Gastroesophageal sphincter (tissue), 4 donors: ENCODE measurements at places on chromosomes 2 and 18.
A peak's percentile ranks its signal among the peaks of the same experiment; 100 is the strongest.

GRCh38 chr2:161111531-161111930 lies 48.7 kb upstream of the TANK start:
- ATAC-seq = no peak

GRCh38 chr18:55573386-55573785 lies 14.6 kb downstream of the TCF4 start:
- ATAC-seq = no peak

DNA sequence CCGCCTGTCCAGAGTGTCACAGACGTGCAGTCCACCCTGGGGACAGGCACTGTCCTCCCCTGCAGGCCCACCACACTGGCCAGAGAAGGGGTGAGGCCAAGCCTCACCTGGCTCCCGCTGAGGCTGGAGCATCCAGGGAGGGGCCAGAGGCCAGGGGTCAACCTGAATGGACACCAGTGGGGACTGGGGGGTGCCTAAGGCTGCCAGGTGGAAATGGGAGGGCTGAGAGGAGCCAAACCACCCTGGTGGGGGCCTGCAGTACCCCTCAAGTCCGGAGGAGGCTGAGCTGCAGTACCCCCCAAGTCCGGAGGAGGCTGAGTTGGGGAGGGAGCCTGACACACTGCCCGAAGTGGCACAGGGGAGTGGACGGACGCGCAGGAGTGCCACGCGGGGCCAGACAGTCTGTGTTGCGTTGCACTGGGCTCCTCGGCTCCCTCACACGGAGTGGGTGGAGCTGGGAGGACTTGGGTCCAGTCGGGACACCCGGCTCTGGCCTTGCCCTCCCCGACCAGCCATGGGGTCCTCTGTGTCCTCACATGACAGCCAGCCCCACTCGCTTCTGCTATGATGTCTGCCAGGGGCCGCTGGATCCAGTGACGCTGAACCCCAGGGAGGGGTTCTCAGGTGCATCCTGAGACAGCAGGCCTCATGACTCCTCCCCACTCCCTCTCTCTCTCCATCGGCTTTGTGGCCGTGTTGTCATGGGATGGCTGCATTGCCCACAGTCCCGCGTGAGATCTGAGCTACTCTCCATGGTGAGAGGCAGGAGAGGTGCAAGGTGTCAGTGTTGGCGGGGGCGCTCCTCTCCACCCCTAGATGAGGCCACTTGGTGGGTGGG lies 22.3 kb upstream of the GPC1 start:
- ATAC-seq = no peak

DNA sequence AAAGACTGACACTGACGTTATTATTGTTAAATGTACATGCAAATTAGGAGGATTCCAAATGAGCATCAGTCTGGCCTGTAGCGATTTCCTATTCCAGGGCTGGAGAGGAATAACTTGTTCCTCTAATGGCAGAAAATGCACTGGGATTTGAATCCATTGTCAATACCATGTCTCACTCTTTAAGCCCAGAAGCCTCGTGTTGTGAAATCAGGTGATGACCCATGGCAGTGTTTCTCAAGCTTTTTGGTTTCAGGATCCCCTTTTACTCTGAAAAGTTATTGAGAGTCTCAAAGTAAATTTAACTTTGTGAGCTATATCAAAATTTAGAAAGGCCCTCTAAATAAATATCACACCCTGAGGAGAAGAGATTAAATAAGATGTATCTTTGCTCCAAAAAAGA lies 279.2 kb downstream of the GALR1 start:
- ATAC-seq = no peak

DNA sequence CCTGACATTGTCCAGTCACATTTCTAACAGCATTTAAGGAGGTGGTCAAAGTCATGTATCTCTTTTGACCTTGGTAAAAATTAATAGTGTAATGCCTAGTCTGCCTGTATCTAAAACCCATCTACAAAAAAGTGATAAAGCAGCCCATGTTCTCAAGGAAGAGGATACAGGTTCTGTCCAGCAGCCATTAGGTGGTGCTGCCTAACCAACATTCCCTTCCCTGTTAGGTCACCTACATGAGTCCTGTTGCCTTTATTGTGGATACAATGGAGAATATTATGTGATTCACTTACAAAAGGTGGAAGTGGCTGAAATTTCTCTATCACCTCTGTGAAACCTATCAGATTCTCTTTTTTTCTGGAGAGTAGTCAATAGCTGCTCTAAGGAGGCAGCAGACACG lies 52.5 kb downstream of the AQP4 start:
- peak; percentile 31 for ATAC-seq

- ATAC-seq = no peak
These were observed 166.0 kb downstream of the EHBP1 start for GRCh38 chr2:62871506-62871905.

- no peak for ATAC-seq
These were observed 97.0 kb downstream of the NEB start for GRCh38 chr2:151637271-151637781.

DNA sequence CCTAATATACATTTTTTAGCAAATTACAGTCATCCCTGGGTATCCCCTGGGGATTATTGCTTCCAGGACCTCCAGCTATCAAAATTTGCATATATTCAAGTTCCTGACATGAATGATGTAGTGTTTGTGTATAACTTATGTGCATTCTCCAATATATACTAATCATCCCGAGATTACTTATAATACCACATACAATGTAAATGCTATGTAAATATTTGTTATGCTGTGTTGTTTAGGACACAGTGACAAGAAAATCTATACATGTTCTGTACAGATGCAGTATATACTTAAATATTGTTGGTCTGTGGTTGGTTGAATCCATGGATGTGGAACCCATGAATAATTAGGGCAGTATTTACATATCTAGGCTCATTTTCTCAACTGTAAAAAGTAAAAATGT lies 1060.3 kb downstream of the DSC3 start:
- no peak for ATAC-seq

- no peak for ATAC-seq
These were observed 12.0 kb downstream of the PSMD1 start for GRCh38 chr2:231068525-231069222.
